ENCODE measurements at places on chromosomes 1 and 21. TPM values are rescaled to one million over a fixed set of nuclear protein-coding genes. Genes with fewer than 3 reads are reported as not detected.

DNA sequence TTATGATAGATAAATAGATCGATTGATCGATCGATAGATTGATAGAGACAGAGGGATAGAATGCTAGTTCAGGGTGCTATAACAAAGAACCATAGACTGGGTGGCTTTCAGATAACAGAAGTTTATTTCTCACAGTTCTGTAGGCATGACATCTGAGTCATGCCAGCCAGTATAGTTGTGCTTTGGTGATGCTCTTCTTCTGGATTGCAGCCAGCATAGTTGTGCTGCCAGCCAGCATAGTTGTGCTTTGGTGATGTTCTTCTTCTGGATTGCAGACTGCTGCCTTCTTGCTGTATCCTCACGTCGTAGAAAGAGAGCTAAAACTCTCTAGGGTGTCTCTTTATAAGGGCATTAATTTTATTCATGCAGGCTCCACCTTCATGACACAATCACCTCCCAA lies 860.8 kb downstream of the BRINP3 start:
- no peak for DNase-seq

DNA sequence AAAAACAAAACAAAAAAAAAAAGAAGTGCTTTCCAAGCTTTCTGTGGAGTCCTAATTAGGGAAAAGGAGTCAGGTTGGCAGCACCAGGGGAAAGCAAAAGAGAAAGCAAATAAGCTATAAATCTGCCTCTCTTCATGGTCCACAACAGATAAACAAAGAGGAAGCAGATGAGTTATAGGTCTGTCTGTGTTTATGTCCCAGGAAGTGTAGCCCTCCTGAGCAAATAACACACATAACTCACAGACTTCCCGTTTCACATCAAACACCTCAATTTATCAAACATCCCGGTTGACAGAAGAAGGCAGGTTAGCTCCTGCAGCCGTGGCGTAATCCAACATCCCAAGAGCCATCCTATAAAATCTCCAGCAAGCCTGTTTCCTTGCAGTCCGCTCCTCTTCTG lies 5.6 kb upstream of the SLC2A5 start:
- no peak for DNase-seq

DNA sequence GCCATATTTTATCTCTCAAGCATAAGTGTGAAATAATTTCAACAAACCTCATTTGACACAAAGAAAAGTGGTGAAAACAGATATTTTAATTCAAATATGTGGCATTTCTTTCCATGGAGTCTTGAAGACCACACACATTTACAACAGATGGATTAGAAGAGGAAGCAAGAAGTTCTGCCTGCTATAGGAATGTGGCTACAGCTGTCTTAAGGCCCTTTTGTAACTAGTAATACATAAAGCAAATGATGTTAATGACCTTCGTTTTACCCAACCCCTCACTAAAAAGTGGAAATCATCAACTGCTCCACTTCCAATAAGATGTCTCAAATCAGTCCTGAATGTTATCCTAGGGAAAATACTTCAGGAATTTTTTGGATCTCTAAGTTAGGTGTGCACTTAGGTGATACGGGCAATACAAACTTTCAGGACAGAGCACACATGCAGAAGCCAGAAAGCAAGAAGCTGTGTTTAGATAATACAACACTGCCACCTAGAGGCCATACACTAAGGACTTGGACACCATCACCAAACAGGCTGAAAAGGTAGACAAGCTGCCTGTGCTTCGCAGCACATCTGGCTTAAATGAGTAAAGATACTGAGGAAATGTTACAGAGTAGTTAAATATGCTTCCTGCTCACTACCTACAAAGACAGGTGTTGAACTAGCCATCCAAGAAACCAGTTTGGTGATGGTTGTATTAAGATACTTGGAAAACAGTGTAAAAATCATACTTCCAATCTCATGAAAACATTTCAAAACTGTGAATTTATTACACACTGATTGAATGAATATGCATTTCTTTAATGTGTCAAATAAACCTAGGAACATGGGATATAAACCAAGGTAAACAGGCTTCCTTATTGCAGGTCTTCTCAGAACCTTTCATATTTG lies 24.4 kb downstream of the RRAGC start:
- DNase-seq: no peak

DNA sequence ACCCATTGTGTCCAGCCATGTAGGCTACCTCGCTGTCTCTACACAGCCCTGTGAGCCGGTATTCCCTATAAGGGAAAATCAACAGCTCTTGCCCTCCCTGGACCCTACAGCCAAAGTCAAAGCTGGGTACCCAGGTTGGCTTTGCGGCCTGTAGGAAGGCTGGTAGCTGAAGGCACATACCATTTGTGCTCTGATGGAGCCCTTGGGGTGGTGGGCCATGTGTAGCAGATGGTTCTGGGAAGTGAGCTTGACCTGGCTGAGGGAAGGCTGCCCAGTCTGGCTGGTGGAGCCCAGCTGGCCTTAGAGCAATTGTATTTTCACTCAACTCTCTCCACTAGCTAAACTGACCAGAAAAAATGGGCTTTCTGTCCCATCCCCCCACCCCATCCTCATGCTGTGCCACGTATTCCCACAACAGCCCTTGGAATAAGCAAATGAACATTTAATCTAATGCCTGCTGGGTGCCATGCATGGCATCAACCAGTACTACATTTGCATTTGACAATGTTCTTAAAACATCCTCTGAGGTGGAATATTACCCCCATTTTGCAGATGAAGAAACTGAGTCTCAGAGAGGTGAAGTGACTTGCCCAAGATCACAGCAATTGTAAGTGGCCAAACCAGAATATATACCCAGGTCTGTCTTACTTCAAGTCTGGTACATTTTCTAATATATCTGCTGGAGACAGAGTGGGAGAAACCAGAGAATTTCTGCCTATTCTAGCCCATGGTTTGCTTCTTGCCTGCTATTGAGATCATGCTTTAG lies 56.8 kb downstream of the NDUFS5 start:
- DNase-seq: no peak

GRCh38 chr21:45421071-45421845 lies 16.3 kb downstream of the COL18A1 start:
- peak; percentile 86 for DNase-seq

GRCh38 chr1:182175361-182175931 lies 113.9 kb upstream of the ZNF648 start:
- DNase-seq: peak; percentile 52

DNA sequence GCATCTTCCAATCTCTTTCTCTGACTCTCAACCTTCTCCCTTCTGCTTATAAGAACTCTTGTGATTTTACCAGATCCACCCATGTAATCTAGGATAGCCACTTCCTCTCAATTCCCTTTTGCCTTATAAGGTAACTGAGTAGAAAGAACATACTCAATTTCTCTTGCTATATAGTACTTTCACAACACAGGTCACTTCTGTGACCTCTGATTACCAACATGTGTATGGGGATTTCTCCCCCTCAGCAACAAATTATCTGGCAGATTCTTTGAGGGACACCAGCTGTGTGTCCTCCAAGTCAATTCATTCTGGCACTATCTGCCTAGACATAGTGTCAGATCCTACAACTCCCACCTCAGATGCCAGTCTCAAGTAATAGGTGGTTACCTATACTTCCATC lies 62.5 kb downstream of the IL23R start:
- no peak for DNase-seq

- DNase-seq: no peak
These were observed 7.4 kb downstream of the LDLRAD1 start for GRCh38 chr1:54010415-54011117.

DNA sequence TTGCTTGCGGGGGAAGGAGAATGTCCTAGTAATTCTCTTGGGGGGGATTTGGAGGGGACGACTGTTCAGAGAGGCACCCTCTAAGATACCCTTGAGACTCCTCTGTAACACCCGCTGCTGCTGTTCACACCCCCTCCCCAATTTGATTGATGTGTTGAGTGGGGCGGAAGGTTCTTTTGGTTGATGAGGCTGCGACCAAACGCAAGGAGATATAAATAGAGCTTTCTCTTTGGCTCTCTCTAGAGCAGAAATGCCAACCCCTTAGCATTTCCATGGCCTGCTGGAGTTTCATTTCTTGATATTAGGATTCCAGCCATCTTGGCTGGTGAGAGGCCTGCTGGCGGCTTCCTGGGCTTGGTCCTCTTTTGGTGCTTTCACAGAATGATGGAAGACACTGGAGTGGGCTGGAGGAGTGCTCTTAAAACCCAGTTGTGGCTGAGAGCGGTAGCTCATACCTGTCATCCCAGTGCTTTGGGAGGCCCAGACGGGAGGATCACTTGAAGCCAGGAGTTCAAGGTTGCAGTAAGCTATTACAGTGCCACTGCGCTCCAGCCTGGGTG lies 2.0 kb downstream of the PIK3CD start:
- no peak for DNase-seq

DNA sequence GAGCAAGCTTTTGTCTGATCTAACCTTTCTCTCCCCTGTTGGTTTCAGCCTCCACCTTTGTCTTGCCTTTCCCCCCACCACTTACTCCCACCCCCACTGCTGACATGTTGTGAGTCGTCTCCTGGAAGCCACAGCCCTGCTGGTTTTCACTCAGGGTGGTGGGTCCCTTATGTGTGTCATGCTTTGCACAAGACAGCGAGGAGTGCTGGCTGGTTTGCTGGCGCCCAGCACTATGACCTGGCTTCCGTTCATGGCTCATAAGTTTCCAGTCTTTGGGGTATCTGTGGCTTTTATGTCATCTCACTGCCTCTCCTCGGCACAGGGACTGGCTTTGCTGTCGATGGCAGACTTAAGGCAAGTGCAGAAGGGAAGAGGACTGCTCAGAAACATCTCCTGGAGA lies 177.7 kb downstream of the KIF26B start:
- DNase-seq: no peak

- no peak for DNase-seq
These were observed 9.1 kb upstream of the C1QTNF12 start for GRCh38 chr1:1255611-1256010.

DNA sequence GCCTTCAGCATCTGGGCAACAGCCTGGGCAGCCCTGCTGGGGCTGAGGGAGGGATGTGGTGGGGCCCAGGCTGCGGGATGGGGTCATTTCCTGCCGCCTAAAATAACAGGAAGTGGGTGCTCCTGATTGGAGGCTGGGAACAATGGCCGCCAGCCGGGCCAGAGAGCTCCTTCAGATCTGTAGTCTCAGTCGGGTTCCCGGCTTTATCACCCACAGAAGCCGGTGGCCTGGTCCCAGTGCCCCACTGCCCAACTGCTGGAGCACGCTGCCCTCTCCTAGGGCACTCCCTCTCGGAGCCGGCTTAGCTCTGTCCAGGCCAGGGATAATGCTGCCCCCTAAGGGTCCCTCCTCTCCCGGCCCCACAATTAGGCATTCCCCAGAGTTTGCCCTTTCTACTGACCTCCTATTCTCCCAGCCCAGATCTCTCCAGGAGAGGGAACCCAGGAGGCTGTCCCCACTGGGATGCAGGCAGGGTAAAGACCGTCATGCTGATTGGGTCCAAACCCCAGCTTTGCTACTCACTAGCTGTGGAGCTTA lies 5.1 kb downstream of the MAP7D1 start:
- DNase-seq: peak; percentile 60

DNA sequence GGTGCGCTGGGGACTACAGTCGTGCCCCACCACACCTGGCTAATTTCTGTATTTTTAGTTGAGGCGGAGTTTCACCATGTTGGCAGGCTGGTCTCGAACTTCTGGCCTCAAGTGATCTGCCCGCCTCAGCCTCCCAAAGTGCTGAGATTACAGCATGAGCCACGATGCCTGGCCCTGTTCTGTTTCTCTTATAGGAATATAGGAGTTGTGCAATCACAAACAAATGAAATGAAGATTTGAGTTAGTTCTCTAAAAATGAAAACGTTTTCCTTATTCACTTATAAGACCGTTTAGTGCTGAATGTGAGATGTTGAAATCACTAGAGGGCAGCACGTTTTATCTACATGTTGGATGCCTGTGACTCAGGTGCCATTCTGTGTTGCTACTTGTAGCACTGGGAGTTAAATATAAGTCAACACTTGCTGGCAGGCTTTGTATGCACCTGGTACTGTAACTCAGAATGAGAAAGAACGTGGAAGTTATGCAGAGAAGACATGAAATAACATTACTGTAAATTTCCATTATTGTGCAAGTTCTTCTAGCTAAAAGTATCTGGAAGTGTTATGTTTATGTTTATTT lies 45.8 kb downstream of the MIGA1 start:
- peak; percentile 45 for DNase-seq

The PRRC2C gene
- total RNA-seq: 90.5 TPM

The NUDT4B gene
- not detected for total RNA-seq

The PLEKHA6 gene
- 39.1 TPM for total RNA-seq

DNA sequence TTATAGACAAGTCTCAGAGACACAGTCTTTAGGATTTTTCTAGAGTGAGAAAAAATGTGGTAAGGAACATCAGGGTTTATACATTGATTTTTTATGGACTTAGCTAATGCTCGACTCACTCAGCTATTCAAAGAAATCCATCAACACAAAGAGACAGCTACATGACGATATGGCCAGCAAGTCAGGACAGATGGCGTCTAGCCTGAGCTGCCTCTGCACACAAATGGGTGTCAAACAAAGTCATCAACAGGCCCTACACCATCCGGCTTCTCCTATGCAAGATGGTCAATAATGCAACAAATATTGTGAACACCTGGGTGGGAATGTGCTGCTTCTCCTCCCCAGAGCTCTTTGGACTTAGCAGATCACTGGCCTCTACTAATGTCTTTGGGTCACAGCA lies 13.3 kb upstream of the ERICH3 start:
- DNase-seq: no peak

DNA sequence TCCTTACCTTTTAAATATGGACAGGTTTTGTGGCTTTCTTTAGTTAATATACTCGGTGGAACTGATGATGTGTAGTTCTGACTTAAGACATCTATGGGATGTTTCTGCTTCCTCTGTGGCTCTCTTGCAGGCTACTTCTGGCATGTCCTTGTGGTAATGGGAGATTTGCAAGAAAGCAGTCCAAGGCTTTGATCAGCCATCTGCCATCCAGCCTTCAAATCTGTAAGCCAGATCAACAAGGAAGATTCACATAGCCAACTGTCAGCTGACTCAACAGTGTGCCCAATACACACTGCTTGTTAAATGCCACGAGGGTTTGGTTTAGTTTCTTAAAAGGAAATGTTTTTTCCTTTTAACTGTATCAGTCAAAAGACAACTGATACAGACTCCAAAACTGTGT lies 722.2 kb upstream of the CHRM3 start:
- DNase-seq: no peak

The CDCA8 gene
- total RNA-seq: not detected

DNA sequence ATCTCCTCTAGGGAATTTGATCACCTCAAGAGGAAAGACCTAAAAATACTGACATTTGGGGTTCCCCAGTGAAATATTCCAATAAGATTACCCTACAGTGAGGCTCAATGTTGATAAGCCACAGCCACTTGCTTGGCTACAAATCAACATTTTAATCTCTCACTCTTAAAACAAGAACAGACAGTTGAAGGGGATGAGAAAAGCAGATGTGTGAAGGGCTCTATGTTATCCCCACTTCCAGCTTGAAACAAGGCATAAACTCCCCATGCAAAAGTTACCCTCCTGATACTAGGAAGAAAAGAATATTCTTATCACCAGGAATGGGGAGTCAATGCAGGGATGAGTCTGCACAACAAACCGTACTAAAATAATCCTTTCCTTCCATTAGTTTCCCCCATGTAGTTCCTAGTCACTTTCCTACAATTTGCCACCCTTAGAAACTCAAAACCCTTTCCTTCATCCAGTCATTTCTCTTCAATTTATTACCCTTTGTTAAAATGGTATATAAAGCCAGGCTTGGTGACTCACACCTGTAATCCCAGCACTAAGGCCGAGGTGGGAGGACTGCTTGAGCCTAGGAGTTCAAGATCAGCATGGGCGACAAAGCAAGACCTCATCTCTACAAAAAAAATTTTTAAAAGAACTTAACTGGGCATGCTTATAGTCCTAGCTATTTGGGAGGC lies 29.5 kb downstream of the LPGAT1 start:
- DNase-seq: no peak

GRCh38 chr1:182806015-182806678 lies 16.6 kb downstream of the NPL start:
- no peak for DNase-seq

Data from stomach (tissue), 19 donors.